Cardiac septum (tissue), 1 donor: ENCODE measurements at places on chromosomes 3 and 15. TPM values are rescaled to one million over a fixed set of nuclear protein-coding genes. Genes with fewer than 3 reads are reported as not detected.

- DNase-seq, result no peak
Observed at GRCh38 chr3:1830851-1831250, 267.8 kb upstream of the CNTN4 start.

DNA sequence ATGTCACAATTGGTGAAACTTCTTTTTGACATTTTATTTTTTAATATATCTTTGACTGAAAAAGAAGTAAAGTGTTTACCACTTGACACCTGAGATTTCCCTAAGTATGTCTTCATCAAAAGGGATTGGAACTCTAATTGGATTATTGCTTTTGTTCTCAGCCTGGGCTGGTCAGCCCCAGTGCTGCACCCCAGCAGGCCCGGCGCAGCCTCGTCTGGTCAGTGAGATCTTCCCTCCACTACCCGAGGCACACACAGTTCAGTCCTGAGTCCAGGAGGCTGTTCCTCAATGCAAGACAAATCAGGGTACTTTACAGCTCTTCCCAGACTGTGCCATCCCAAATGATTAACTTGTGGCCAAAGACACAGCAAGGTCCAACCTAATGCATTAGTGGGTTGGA is 146.9 kb upstream of the SEMA6D start:
- no peak for DNase-seq

GRCh38 chr3:100927775-100928174 is 65.4 kb downstream of the ABI3BP start:
- DNase-seq, result no peak

- peak; percentile 65 for DNase-seq
Observed at GRCh38 chr3:46668116-46668515, 25.4 kb downstream of the ALS2CL start.

DNA sequence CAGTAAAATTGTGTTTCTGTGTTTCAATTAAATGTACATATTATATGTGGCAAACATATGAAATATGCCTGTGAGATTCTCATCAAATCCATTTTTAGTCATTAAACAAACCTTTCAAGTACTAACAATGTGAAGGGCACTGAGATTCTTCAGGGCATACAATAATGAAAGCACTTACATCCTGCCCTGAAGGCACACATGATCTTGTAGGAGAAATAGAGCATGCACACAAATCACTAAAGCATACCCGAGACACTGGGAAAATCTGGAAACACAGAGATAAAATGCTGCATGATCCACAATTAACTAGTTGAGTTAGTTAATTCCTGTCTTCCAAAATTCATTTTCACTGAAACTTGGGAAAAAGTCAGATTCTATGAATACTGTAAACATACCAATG is 810.5 kb upstream of the NECTIN3 start:
- DNase-seq, result no peak

DNA sequence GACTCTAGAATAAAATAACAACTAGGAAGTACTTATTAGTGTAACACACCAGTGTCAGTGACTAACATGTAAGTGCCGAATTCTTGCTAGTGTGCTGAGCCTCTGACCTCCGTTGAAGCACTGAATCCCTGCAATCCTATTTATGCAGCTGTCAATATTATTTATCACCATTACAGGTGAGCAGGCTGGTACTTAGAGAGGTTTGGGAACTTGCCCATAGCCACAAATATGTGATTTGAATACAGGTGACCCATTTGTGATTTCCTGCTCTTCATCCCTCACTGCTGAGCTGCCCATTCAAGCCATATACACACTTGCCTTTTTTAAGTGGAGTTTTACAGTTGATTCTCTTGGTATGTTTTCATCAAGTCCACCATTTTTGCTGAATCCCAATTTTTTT is 12.2 kb downstream of the EIF4E3 start:
- no peak for DNase-seq

GRCh38 chr15:27806396-27806795 is 292.7 kb downstream of the OCA2 start:
- no peak for DNase-seq

DNA sequence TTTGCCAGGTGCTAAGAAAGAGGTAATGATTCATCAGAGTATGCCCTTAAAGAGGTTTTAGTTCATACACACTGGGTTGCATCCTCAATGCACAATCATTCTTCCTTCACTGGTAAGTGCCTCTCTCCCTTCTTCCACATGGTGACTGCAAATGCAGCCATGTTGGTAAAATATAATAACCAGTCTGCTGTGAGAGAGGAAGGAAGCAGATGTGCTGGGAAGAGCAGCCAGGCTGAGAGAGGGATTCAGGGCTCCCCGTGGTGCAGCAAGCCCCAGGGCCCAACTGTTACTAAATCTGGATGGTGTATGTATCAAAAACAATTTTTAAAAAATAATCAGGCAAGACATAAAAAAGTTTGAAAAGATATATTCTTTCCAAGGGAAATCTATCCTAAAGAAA is 498.1 kb downstream of the MAGI1 start:
- no peak for DNase-seq

DNA sequence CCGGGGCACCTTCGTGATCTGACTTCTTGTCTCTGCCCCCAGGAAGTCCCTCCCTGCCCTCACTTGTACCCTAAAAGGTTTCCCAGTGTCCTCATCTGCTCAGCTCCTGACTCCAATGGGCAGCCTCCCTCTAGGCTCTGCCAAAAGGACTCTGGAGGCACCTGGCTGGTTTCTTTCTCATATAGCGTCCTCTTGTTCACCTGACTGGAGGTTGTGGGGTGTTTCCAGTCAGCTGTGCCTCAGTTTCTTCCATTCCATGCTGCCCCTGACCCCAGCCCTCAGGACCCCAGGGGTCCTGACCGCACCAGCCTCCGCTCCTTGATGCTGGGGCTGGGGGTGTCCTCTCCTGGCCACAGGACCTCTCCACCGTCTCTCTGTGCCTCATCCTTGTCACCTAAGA is 2.5 kb downstream of the PRR23E start:
- DNase-seq, result no peak

DNA sequence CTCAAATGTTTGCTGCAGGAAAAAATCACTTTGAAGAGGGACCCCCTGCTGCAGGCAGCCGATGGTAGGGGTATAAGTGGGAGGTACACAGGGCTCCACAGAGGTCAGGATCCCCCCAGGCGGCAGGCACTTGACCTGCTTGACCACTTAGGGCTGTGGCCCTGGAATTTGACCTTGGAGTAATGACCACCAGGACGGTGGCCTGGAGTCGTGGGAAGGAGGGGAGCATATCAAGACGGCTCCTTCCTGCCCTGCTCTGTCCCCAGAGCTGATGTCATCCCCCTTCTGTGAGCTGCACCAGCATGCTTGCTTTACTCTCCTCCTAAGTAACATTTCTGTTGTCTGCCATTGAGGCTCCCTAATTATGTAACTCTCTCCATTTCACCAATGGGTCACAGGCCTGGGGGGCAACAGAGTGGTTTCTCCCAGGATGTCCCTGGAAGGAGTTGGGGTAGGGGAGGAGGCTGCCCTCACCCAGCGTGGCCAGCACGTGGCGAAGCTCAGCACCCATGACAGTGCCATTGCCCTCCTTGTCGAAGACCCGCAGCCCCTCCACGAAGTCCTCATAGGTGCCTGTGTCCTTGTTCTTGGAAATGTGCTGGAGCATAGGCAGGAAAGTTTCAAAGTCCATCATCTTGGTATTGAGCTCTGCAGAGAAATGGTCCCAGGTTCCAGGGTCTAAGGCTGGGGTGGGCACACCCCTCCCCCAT is 4.1 kb downstream of the MYL3 start:
- peak; percentile 74 for DNase-seq

DNA sequence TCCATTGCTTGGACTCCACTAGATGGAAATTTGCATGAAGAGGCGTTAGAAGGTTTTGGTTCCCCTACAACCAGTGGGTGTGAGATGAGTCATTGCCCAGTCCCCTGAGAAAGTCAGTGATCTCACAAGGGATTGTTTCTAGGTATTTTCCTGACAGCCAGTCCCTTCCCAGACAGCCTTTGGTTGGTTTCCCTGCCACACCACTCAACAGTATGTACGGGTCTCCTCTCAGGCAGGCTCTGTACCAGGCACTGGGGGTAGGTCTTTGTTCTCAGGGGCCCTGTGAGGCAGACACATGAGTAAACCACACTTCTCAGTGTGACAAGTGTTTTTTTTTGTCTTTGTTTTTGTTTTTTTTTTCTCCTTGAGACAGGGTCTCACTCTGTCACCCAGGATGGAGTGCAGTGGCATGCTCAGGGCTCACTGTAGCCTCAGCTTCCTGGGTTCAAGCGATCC is 4.0 kb downstream of the LAMP3 start:
- DNase-seq, result no peak

DNA sequence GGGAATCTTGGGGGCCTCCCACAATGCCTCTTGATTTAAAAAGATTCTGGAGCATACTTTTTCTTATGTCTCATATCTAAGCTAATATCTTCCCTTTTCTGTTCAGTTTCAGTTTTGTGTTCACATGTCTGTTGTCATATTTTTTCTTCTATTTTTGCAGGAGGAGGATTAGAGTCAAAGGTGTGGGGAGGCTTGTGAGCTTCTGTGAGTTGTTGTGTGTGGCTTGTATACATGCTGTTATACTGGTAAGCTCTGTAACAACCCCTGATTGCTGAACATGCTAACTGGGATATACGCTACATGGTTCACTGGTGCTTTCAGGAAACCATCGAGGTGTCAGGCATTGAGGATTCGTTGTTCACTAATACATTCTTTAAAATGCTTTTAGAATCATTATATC is 83.5 kb downstream of the SLC25A26 start:
- no peak for DNase-seq

The POTEB gene
- total RNA-seq, result not detected

The SERPINI2 gene
- 0.46 TPM for total RNA-seq

The GPR156 gene
- total RNA-seq, result 0.11 TPM

The LSAMP gene
- total RNA-seq, result 0.48 TPM

The RTP3 gene
- total RNA-seq, result not detected
